Left lung (tissue), 14 donors: ENCODE measurements at places on chromosomes 2 and 18. TPM values are rescaled to one million over a fixed set of nuclear protein-coding genes. Genes with fewer than 3 reads are reported as not detected.

DNAJC10 gene
- polyA plus RNA-seq: 131 TPM

PLEKHH2 gene
- 247 TPM for polyA plus RNA-seq

C2orf72 gene
- 0.26 TPM for polyA plus RNA-seq

FAM228B gene
- polyA plus RNA-seq: 30.6 TPM

POTEI gene
- 0.70 TPM for polyA plus RNA-seq

- no peaks in the 10 kb centered on the region for H3K4me1 ChIP-seq
- H3K4me3 ChIP-seq: no peak overlapping the region
- H3K36me3 ChIP-seq: no peaks in the 10 kb centered on the region
- no peak overlapping the region for H3K27ac ChIP-seq
Measured at GRCh38 chr18:2104620-2105462, 466.5 kb downstream of the METTL4 start.

DNA sequence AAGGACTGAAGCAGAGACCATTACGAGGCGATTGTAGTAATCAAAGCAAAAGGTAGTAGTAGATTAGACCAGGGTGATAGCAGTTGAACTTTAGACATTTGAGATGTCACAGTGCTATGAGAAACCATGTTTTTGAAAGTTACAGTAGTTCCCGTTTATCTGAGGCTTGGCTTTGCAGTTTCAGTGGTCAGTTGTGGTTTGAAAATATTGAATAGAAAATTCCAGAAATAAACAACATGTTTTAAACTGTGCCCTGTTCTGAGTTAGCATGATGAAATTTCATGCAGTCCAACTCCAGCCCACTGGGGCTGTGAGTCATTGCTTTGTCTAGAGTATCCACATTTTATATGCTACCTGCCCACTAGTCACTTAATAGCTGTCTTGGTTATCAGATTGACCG lies 47.5 kb downstream of the ZNF638 start:
- H3K36me3 ChIP-seq: peaks cover 67% of the 10 kb centered on the region
- no peak for DNase-seq
- H3K4me1 ChIP-seq: no peaks in the 10 kb centered on the region
- H3K27ac ChIP-seq: no peak overlapping the region
- no peaks in the 10 kb centered on the region for H3K27me3 ChIP-seq
- no peak overlapping the region for H3K4me3 ChIP-seq

DNA sequence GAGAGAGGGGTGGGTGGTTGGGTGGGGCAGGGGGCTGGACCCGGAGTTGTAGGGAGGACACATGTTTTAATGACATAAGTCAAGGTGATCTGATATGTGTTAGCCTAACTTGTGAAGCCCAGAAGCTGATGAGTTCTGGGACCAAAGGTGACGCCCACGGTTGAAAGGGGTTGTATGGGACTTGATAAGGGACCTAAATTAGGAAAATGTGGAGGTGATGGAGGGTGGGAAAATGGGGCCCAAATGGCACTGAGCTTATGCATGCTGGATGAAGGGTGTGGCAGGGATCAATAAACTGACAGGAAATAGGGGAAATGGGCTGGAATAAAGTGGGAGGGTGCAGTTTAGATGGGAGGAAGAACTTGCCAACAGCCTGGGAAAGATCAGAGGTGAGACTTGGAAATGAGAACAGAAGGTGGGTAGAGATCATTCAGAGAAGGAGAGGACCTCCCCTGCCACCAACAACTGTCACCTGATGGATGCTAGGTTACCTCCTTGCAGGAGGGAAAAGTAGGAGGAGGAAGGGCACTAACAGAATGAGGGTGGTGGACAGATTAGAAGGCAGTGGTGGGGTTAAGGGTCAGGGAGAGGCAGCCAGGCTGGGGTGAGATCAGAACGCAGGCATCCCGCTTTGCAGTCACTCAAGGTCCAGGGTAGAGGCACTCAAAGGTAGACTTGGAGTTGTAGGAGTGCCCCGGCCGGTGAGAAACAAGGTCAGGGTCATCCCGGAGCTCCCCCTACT lies 15.3 kb downstream of the WNT10A start:
- no peak overlapping the region for H3K27ac ChIP-seq
- H3K4me1 ChIP-seq: peaks cover 42% of the 10 kb centered on the region
- H3K27me3 ChIP-seq: peaks cover 66% of the 10 kb centered on the region
- no peak overlapping the region for H3K4me3 ChIP-seq
- H3K36me3 ChIP-seq: no peaks in the 10 kb centered on the region
- no peak for DNase-seq

GRCh38 chr2:112794131-112794733 lies 9.9 kb upstream of the IL1A start:
- no peaks in the 10 kb centered on the region for H3K36me3 ChIP-seq
- peaks cover 12% of the 10 kb centered on the region for H3K4me1 ChIP-seq
- H3K27me3 ChIP-seq: no peaks in the 10 kb centered on the region
- DNase-seq: no peak
- H3K27ac ChIP-seq: peak overlapping the region; percentile 87

GRCh38 chr2:144522897-144523595 lies 3.1 kb upstream of the ZEB2 start:
- peaks cover 56% of the 10 kb centered on the region for H3K27me3 ChIP-seq
- peak overlapping the region; percentile 49 for H3K4me3 ChIP-seq
- H3K36me3 ChIP-seq: no peaks in the 10 kb centered on the region
- DNase-seq: peak; percentile 60
- H3K4me1 ChIP-seq: peaks cover 43% of the 10 kb centered on the region

- no peak overlapping the region for H3K4me3 ChIP-seq
- H3K27ac ChIP-seq: no peak overlapping the region
- no peak for DNase-seq
- H3K36me3 ChIP-seq: no peaks in the 10 kb centered on the region
- no peaks in the 10 kb centered on the region for H3K27me3 ChIP-seq
Measured at GRCh38 chr2:95292623-95293260, 4.4 kb upstream of the KCNIP3 start.

DNA sequence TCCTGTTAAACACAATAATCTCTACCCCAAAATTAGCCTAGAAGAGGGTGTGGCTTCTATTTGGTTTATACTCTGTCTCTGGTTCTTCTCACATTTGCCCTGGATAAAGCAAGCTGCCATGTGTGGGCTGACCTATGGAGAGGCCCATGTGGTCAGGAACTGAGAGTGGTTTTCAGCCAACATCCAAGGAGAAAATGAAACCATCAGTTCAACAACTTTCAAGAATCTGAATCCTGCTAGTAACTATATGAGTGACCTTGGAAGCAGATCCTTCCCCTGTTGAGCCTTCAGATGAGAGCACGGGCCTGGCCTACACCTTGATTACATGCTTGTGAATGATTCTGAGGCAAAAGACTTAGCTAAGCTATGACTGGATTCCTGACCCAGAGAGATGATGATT lies 11.5 kb upstream of the TRIB2 start:
- H3K27ac ChIP-seq: no peak overlapping the region
- no peaks in the 10 kb centered on the region for H3K27me3 ChIP-seq
- H3K36me3 ChIP-seq: no peaks in the 10 kb centered on the region
- no peaks in the 10 kb centered on the region for H3K4me1 ChIP-seq

DNA sequence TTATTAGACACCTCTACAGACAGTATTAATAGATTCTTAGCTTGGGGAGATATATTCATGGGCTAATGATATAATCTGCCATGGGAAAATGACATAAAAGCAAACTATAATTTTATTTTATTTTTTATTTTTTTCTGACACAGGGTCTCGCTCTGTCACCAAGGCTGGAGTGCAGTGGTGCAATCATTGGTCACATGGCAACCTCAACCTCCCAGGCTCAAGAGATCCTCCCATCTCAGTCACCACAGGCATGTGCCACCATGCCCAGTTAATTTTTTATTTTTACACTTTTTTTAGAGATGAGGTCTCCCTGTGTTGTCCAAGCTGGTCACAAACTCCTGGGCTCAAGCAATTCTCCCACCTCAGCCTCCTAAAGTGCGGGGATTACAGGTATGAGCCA lies 39.3 kb downstream of the RTN4 start:
- no peaks in the 10 kb centered on the region for H3K36me3 ChIP-seq
- no peak overlapping the region for H3K4me3 ChIP-seq
- H3K27me3 ChIP-seq: no peaks in the 10 kb centered on the region
- peak overlapping the region; percentile 74 for H3K27ac ChIP-seq
- DNase-seq: peak; percentile 19

- H3K27me3 ChIP-seq: no peaks in the 10 kb centered on the region
- peaks cover 52% of the 10 kb centered on the region for H3K4me1 ChIP-seq
- no peaks in the 10 kb centered on the region for H3K36me3 ChIP-seq
- H3K27ac ChIP-seq: peak overlapping the region; percentile 99
- peak overlapping the region; percentile 84 for H3K4me3 ChIP-seq
Measured at GRCh38 chr2:64142741-64143168, 1.5 kb downstream of the PELI1 start.

DNA sequence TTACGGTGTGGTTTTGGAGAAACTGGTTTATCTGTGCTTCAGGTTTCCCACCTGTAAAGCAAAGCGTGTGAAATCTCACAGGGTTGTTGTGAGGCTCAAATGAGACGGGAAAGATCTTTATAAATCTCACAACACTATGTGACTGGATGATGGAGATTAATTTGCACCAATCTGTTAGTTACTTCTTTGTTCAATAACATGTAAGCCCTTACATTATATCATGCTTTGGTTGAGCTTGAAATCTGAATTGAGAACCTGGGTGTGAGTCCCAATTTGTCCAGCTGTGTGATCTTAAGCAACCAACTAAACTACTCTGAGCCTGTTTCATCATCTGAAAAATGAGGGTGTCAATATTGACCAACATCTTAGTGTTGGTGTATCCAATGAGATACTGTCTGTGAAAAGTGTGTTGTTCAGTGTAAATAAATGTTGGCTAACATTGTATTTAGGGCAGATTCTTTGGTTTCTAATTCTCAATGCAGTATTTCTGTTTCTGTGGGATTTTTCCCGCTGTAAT lies 741 bp upstream of the GCKR start:
- H3K4me1 ChIP-seq: no peaks in the 10 kb centered on the region
- H3K27me3 ChIP-seq: no peaks in the 10 kb centered on the region
- H3K27ac ChIP-seq: no peak overlapping the region
- DNase-seq: no peak
- no peaks in the 10 kb centered on the region for H3K36me3 ChIP-seq

DNA sequence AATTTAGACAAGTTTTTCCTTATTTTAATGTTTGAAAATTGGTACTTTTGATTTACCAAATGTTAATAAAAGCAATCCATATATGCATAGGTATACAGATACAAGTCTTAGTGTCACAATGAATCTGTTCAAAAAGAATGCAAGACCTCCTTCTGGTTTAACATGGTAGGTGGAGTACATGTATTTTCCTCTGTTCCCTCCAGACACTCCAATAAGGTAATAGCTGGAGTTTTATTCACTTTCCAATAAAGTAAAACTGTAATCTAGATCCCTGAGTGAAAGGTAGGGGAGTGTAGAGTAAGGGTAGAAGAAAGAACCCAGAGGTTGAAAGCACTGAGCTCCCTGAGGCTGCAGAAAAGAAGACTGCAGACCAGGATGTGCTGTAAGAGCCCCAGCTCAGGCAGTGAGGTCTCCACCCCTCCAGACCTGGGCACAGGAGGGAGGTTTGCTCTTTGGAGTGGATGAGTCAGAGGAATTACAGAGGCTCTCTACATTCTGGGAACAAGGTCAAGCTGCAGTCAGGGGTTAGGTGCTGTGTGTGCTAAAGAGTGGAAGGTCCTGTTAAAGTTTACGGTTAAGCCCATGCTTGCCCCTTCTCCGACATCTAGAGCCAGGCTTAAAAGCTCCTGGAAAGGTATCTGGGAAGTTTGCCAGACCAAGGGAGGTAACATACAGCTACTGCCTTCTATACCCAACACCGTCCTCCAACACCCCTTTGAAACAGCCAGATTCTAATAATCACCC lies 27.6 kb upstream of the STAT1 start:
- no peaks in the 10 kb centered on the region for H3K4me1 ChIP-seq
- H3K27ac ChIP-seq: peak overlapping the region; percentile 41
- H3K27me3 ChIP-seq: no peaks in the 10 kb centered on the region
- DNase-seq: peak; percentile 72

DNA sequence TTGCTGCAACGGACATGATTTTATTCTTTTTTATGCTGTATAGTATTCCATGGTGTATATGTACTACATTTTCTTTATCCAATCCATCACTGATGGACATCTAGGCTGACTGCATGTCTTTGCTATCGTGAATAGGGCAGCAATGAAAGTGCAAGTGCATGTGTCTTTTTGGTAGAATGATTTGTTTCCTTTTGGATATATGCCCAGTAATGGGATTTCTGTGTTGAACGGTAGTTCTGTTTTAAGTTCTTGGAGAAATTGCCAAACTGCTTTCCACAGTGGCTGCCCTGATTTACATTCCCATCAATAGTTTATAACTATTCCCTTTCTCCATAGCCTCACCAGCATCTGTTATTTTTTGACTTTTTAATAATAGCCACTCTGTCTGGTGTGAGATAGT lies 99.7 kb upstream of the CRIM1 start:
- H3K4me3 ChIP-seq: no peak overlapping the region
- H3K36me3 ChIP-seq: no peaks in the 10 kb centered on the region
- H3K27me3 ChIP-seq: no peaks in the 10 kb centered on the region
- no peaks in the 10 kb centered on the region for H3K4me1 ChIP-seq
- no peak for DNase-seq

GRCh38 chr2:212797484-212798205 lies 259.0 kb upstream of the ERBB4 start:
- no peak overlapping the region for H3K27ac ChIP-seq
- no peaks in the 10 kb centered on the region for H3K36me3 ChIP-seq
- no peak overlapping the region for H3K4me3 ChIP-seq
- H3K27me3 ChIP-seq: no peaks in the 10 kb centered on the region
- DNase-seq: no peak

DNA sequence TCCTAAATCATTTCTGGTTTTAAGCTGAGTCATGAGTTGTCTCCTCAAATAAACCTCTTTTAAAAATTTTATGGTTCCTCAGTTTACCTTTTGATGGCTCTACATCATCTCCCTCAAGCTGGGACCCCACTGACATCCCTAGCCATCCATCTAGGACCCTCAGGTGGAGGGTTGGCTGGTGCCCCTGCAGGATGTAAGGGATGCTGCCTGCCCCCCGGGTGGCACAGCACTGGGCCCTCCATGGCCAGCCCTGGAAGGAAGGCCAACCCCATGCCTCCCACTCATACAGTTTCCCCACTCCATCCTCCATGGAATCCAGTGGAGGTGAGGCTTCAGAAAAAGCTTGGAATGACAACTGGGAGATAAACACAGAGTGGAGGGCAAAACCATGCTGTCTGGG lies 17.2 kb upstream of the GPC1 start:
- no peaks in the 10 kb centered on the region for H3K27me3 ChIP-seq
- DNase-seq: peak; percentile 19
- no peaks in the 10 kb centered on the region for H3K36me3 ChIP-seq
- H3K4me1 ChIP-seq: no peaks in the 10 kb centered on the region

GRCh38 chr2:71153585-71154224 lies 23.3 kb downstream of the MPHOSPH10 start:
- H3K27ac ChIP-seq: no peak overlapping the region
- H3K36me3 ChIP-seq: peaks cover 23% of the 10 kb centered on the region

GRCh38 chr2:70870790-70871189 lies 35.2 kb upstream of the CD207 start:
- H3K27me3 ChIP-seq: peaks cover 59% of the 10 kb centered on the region
- H3K4me1 ChIP-seq: no peaks in the 10 kb centered on the region
- H3K27ac ChIP-seq: no peak overlapping the region
- no peak for DNase-seq

GRCh38 chr2:145119225-145119624 lies 599.3 kb upstream of the ZEB2 start:
- H3K27ac ChIP-seq: no peak overlapping the region
- H3K27me3 ChIP-seq: no peaks in the 10 kb centered on the region
- H3K36me3 ChIP-seq: no peaks in the 10 kb centered on the region
- no peaks in the 10 kb centered on the region for H3K4me1 ChIP-seq
- no peak for DNase-seq

- peaks cover 20% of the 10 kb centered on the region for H3K27me3 ChIP-seq
- no peak overlapping the region for H3K4me3 ChIP-seq
- no peak overlapping the region for H3K27ac ChIP-seq
- no peaks in the 10 kb centered on the region for H3K36me3 ChIP-seq
Measured at GRCh38 chr18:79766308-79766707, 31.4 kb upstream of the KCNG2 start.

- no peak overlapping the region for H3K27ac ChIP-seq
- peaks cover 5% of the 10 kb centered on the region for H3K27me3 ChIP-seq
- no peaks in the 10 kb centered on the region for H3K4me1 ChIP-seq
- no peak for DNase-seq
- no peak overlapping the region for H3K4me3 ChIP-seq
- no peaks in the 10 kb centered on the region for H3K36me3 ChIP-seq
Measured at GRCh38 chr2:118580651-118581050, 266.8 kb downstream of the EN1 start.
